Lung (tissue), 17 donors: ENCODE measurements at places on chromosomes 7 and 10.
A peak's percentile ranks its signal among the peaks of the same experiment; 100 is the strongest.

GRCh38 chr10:44771233-44771995 is 139.7 kb upstream of the TMEM72 start:
- no peak for DNase-seq

DNA sequence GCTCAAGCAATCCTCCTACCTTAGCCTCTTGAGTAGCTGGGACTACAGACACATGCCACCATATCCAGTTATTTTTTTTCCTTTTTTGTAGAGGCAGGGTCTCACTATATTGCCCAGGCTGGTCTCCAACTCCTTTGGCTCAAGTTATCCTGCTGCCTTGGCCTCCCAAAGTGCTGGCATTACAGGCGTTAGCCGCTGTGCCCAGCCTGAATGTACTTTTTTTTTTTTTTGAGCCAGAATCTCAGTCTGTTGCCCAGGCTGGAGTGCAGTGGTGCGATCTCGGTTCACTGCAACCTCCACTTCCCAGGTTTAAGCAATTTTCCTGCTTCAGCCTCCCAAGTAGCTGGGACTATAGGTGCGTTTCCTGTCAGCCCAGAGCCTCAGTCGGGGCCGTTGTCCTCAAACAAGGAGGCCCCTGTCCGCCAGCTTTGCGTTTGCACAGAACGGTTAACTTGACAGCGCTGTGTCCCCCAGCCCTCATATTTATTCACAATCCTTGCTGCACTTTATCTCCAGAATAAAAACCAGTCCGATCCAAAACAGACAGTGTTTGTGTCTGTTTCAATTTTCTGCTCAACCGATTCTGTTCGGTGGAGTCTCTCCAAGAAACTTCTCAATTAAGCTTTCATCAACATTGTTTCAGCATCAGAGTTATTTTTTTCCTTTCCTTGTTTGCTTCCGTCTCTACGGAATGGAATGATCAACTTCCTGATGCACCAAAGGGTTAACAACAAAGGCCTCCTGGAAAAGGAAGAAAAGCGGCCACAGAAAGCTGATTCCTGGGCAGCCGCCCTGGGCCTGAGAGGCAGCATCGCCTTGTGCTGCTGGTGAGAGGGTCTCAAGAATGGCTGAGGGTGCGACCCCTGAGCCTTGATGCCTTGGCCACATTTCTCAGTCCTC is 64.5 kb downstream of the PDIA4 start:
- DNase-seq = peak; percentile 66

GRCh38 chr7:19109000-19109946 is 8.2 kb downstream of the TWIST1 start:
- DNase-seq = peak; percentile 6

GRCh38 chr10:16765509-16766375 is 51.5 kb downstream of the RSU1 start:
- DNase-seq = peak; percentile 11
